Prostate gland (tissue), 2 donors: ENCODE measurements at places on chromosomes 16 and 17. TPM values are rescaled to one million over a fixed set of nuclear protein-coding genes. Genes with fewer than 3 reads are reported as not detected.

DNA sequence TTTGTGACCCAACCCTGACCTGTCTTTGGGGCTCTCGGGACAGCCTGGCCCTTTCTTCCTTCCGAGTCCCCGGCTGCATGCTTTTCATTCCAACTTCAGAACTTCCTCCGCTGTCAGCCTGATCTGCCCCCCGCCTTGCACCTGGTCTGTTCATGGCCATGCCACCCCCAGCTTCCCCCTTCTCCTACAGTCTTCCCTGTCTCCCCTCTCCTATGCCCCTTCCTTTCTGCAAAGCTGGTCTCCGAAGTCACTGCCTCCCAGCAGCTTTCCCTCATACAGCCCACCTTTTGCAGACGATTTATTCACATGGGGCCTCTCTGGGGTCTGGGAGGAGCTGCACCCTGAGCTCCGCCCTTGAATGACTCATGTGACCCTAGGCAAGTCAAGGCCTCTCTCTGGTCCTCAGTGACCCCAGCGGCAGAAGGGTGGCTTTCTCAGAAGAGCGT is 47.1 kb upstream of the SDK2 start:
- DNase-seq, result no peak
- no peaks in the 10 kb centered on the region for H3K4me1 ChIP-seq
- H3K36me3 ChIP-seq, result no peaks in the 10 kb centered on the region
- no peak overlapping the region for H3K27ac ChIP-seq
- H3K4me3 ChIP-seq, result no peak overlapping the region

DNA sequence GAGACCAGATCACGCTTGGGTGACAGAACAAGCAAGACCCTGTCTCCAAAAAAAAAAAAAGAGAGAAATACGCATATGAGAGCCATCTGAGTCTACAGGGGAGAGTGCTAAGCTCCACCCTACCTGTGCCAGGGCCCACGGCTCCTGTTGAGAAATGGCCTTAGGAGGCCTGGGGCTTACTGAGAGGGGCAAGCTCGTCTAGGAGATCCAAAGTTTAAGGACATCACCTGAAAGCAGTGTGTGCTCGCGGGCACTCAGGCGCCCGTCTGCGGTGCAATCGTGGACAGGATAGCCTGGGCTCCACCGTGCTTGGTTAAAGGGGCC is 14.5 kb upstream of the BAIAP2 start:
- H3K27ac ChIP-seq, result no peak overlapping the region
- no peak for DNase-seq
- no peaks in the 10 kb centered on the region for H3K36me3 ChIP-seq
- no peaks in the 10 kb centered on the region for H3K4me1 ChIP-seq
- no peak overlapping the region for H3K4me3 ChIP-seq
- H3K27me3 ChIP-seq, result no peaks in the 10 kb centered on the region

- H3K27ac ChIP-seq, result no peak overlapping the region
- no peak overlapping the region for H3K4me3 ChIP-seq
- DNase-seq, result no peak
Measured at GRCh38 chr17:39963829-39964228, 1.0 kb downstream of the GSDMA start.

DNA sequence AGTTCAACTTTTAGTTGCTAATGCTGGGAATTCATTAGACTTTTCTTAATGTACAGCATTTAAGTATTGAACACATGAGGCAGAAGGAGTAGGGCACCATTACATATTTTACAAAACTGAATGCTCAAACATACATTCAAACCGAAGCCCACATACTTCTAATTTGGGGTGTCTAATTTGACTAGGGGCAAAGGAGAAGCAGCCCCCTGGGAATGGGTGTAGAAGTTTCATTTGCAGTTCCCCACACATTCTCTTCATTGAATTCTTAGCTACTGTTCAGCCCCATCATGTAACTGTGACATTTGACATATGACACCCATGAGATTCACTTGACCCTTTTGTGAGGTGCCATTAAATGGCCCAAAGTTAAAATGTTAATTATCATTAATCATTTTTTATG is 16.4 kb downstream of the IRX6 start:
- H3K4me1 ChIP-seq, result no peaks in the 10 kb centered on the region
- H3K27ac ChIP-seq, result no peak overlapping the region
- no peaks in the 10 kb centered on the region for H3K36me3 ChIP-seq
- H3K4me3 ChIP-seq, result no peak overlapping the region

- no peaks in the 10 kb centered on the region for H3K4me1 ChIP-seq
- H3K27me3 ChIP-seq, result no peaks in the 10 kb centered on the region
- H3K36me3 ChIP-seq, result no peaks in the 10 kb centered on the region
Measured at GRCh38 chr16:6131526-6132050, 1034.0 kb upstream of the EEF2KMT start.

SLX1A gene
- total RNA-seq, result 41.3 TPM

DNA sequence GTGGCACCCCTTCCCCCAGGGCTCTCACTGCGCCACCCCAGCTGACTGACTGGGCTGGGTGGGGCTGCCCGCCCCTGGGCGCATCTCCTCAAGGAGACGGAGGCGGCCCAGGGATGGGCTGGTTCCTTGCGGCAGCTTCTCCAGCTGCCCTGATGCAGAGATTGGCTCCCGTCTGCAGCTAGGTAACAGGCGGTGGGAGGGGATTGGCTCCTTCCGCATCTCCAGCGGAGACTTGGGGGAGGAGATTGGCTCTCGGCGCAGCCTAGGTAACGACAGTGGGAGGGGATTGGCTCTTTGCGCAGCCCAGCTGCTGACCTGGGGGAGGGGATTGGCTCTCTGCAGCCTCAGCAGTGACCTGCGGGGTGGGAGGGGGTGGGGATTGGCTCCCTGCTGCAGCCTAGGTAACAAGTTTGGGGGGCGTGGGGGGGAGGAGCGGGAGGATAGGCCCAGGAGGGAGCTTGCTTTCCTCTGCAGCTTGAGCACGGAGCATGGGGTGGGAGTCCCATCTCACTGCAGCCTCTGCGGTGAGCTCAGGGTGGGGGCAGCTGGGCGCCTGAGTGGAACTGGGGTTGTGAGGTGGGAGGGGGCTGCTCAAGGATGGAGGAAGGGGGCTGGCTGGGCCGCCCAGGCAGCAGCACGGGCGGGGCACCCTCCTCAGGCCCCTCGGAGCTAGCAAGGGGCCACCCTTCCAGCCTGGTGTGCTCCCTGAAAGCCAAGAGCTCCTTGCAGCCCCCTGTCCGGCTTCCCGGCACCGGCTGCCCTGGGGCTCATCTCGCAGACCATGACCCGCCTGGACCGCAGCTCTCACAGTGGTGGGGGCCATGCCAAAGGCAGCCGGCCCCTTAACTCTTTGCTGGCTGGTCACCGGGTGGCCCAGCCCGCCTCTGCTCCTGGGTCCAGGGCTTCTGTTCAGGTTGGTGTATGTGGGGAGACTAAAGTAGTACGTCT is 6.4 kb downstream of the NFE2L1 start:
- H3K4me3 ChIP-seq, result no peak overlapping the region
- no peaks in the 10 kb centered on the region for H3K27me3 ChIP-seq
- DNase-seq, result peak; percentile 87
- peaks cover 42% of the 10 kb centered on the region for H3K4me1 ChIP-seq

DNAI2 gene
- not detected for total RNA-seq

AFMID gene
- 122 TPM for total RNA-seq

BRICD5 gene
- 26.2 TPM for total RNA-seq

- H3K27me3 ChIP-seq, result no peaks in the 10 kb centered on the region
- no peaks in the 10 kb centered on the region for H3K36me3 ChIP-seq
- H3K4me3 ChIP-seq, result no peak overlapping the region
- no peak for DNase-seq
- no peaks in the 10 kb centered on the region for H3K4me1 ChIP-seq
Measured at GRCh38 chr17:70767102-70767701, 597.9 kb downstream of the KCNJ2 start.

KLHL10 gene
- 0.14 TPM for total RNA-seq

- peaks cover 8% of the 10 kb centered on the region for H3K4me1 ChIP-seq
- no peaks in the 10 kb centered on the region for H3K36me3 ChIP-seq
- no peak overlapping the region for H3K27ac ChIP-seq
- no peak for DNase-seq
Measured at GRCh38 chr17:83057793-83058265, 21.6 kb upstream of the METRNL start.
